Thymus (tissue), 14 donors: ENCODE measurements at places on chromosomes 13 and 19.

DNA sequence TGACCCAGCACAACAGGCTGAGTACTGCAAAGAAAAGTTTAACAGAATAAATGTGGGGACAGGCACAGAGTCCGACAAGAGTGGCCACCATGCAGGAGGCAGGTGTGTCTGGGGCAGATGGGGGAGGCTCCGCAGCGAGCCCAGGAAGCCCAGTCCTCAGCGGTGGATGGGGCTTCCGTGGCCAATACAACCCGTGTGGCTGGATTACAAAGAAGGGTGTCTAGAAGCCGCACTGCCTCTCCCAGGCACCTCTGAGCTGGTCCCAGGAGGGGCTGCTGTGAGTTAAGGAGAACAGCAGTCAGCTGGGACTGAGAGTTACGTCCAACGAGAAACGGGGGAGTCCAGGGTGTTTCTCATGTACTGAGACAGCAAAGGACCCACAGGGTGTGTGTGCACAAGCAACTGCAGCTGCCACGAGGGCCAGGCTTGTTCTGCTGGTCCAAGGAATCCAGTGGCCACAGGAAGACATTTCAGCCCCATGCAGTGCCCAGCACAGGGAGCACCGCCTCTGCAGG lies 70.2 kb downstream of the SPACA7 start:
- no peak for DNase-seq

GRCh38 chr13:73987618-73988017 lies 146.6 kb downstream of the KLF12 start:
- no peak for DNase-seq

GRCh38 chr19:34960103-34960805 lies 3.8 kb downstream of the ZNF792 start:
- no peak for DNase-seq

DNA sequence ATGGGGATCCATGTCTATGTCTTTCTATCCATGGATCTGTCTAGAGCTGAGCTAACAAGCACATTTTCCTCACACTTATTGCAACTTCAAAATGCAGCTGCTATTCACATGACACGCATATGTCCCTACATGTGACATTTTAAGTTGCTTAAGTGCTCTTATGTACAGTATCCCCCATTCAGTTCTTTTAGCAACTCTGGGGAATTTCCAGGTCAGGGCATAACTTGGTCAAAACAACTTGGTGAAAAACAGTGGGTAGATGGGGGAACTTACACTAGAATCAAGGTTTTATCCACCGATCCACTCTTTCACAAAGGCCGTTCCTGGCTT lies 73.0 kb downstream of the COL4A1 start:
- no peak for DNase-seq

- DNase-seq, result no peak
Measured at GRCh38 chr13:109973279-109973678, 186.9 kb upstream of the IRS2 start.

DNA sequence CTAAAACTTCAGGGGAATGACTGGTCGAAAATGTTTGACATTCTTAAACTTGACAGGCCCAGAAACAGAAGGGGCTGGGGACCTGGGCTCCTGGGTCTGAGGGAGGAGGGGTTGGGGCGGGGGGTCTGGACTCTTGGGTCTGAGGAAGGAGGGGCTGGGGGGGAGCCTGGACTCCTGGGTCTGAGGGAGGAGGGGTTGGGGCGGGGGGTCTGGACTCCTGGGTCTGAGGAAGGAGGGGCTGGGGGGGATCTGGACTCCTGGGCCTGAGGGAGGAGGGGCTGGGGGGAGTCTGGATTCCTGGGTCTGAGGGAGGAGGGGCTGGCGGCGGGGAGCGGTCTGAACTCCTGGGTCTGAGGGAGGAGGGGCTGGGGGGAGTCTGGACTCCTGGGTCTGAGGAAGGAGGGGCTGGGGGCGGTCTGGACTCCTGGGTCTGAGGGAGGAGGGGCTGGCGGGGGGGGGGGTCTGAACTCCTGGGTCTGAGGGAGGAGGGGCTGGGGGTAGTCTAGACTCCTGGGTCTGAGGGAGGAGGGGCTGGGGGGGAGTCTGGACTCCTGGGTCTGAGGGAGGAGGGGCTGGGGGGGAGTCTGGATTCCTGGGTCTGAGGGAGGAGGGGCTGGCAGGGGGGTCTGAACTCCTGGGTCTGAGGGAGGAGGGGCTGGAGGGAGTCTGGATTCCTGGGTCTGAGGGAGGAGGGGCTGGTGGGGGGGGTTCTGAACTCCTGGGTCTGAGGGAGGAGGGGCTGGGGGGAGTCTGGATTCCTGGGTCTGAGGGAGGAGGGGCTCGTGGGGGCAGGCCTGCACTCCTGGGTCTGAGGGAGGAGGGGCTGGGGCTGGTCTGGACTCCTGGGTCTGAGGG lies 5.5 kb upstream of the KLK6 start:
- DNase-seq, result no peak

DNA sequence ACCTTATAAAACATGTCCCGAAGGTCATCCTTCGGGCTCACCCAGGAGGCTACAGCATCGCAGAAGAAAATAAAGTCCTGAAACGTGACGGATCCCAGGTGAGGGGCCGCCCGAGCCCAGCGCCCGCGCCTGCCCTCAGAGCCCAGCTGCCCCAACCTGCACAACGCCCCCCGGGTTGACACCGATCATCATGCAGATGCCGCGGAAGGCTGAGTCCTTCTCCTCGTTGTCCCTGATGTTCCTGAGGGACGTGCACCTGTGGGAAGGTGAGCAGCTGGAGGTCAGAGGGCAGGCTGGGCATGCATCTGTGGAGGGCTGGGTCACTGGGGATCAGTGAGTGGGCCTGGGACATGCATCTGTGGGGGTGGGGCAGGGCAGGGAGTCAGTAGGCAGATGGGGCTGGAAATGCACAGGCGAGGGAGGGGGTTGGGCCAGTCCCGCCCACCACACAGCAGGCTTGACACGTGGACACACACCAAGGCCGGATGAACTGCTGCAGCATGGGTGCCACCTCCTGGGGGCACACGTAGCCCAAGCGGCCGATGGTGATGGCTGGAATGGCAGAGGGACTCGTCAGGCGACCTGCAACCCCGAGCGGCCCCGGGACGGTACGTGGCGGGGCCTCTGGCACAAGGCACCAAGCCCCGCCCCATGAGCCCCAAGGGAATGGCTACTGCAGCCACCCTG lies 5.3 kb upstream of the FBXW9 start:
- no peak for DNase-seq

DNA sequence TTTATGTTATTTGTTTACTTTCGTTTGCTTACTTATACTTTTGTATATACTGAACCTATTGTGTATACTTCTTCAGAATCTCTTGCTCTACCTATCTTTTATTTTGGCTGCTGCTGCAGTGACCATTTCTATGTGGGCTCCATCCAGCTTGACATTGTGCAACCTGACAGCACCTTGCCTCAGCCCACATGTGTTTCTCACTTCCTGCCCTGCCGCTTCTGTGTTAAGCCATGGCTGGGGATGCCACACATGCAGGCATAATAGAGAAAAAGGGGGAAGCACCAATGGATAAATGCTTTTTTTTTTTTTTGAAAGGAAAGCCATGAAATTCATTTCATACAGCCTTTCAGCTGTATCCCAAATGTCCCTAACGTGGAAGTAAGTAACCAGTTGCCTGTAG lies 147.6 kb downstream of the RBM26 start:
- DNase-seq, result no peak

- no peak for DNase-seq
Measured at GRCh38 chr13:95652821-95653220, 8.3 kb upstream of the DZIP1 start.

DNA sequence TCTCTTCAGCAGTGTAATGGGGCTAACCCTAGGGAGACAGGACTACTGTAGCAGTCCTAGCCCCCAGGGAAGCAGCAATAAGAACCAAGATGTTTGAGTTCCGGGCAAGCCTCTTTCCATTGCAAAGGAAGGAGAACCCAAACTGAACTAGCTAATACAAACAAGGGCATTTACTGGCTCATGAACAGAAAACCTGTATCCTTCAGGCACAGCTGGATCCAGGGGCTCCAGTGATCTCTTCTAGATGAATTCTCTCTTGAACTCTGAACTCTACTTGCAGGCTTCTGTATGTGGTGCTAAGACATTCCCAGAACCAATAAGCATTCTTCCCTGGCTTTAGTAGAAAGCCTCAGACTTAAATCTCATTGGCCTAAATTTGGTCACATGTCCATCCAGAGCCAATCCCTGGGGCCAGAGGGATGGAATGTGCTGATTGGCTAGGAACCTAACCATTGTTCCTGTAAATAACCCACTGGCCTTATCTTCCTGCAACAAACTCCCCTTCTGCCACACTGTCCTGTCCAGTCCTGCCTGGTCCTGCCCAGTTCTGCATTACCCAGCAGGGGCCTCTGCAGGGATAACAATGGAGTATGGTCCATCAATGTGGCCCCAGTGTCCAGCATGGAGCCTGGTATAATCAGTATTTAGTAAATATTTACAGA lies 3.9 kb upstream of the PODNL1 start:
- DNase-seq, result no peak

GRCh38 chr19:7737215-7737614 lies 5.3 kb upstream of the CLEC4G start:
- no peak for DNase-seq

DNA sequence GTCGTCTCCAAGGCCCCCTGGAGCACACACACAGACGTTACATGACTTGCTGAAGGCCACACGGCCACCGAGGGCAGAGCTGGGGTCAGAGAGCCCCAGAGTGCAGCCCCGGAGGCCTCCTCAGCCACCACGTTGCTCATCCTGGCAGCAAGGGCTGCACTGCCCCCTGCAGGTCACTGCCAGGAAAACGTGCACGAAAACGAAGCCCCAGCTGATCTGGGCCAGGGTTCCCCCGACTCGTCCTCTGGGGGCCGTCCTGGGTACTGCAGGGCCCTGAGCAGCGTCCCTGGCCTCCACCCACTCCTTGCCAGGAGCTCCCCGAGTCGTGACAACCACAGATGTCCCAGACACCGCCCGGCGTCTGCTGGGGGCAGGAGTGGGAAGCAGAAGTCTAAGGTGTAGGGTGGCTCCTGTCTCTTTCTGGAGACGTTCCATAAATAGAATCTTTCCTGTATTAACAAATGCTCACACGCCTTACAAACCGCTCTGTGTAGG lies 3.4 kb downstream of the TPGS1 start:
- DNase-seq, result peak; percentile 88

- no peak for DNase-seq
Measured at GRCh38 chr19:47549261-47549862, 23.6 kb downstream of the ZNF541 start.

GRCh38 chr19:50932690-50933083 lies 20.2 kb downstream of the KLK5 start:
- no peak for DNase-seq

- DNase-seq, result no peak
Measured at GRCh38 chr13:46289260-46289955, 77.7 kb downstream of the LRRC63 start.

- DNase-seq, result peak; percentile 17
Measured at GRCh38 chr19:13262450-13262849, 112.2 kb downstream of the IER2 start.

- no peak for DNase-seq
Measured at GRCh38 chr13:104375614-104376013, 1309.4 kb upstream of the SLC10A2 start.

- DNase-seq, result no peak
Measured at GRCh38 chr13:100115693-100116254, 26.9 kb downstream of the PCCA start.

DNA sequence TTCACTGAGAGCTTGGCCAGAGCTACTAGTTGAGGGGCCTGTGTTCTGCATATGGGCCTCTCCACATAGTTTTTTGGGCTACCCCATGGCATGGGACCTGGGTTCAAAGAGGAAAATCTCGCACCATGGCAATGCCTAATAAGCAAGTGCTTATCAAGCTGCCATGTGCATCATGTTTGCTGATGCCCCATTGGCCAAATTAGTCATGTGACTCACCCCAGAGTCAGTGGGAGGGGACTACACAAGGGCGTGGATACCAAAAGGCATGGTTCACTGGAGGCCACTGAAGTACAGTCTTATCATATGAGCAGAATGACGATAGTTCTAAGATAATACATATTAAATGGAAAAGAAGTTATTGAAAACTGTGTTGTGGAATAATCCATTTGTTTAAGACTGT lies 214.8 kb downstream of the LMO7 start:
- DNase-seq, result no peak

DNA sequence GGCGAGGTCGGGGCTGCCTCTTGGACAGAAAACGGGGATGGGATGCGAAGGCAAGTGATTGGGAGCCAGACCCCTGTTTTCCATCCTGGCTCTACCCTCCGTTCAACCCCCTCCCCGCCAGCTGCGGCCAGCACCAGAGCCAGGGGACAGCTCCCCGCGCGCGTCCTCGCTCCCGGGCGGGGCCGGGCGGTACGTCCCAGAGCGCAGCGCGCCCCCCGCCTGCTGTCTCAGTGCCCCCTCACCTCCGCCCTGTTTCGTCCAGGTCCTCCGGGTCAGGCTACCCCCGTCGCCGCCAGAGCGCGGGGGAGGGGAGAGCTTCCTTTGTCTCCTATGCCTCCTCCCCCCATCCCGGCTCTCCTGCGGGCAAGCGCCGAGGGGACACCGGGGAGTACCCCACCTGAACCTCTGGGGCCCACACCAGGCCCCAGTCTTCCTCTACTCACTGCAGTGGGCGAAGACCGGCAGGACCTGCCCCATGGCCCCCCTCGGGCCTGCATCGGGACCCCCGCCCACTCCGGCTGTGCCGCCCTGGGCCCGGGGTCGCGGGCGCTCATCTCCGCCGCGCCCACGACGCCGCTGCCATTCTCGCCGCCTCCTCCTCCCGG lies 396 bp downstream of the RTN2 start:
- peak; percentile 60 for DNase-seq

DNA sequence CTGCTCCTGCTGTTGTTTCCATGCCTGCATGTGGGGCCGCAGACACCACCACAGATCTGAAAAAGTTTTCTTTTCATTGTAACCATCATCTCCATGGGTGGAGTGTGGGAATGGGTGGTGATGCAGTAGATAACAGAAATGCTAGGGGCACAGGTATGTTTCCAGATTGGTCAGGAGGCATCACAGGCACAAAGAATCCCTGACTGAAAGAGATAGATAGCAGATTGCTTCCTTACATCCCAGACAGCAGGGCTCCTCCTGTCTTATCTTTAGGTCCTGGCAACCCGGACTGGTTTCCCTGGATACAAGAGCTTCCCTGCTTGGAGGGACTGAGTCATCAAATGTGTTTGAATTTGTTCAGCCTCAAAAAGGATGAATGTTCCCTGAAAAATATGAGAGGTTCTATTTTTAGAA lies 1937.6 kb downstream of the PCDH9 start:
- no peak for DNase-seq

DNA sequence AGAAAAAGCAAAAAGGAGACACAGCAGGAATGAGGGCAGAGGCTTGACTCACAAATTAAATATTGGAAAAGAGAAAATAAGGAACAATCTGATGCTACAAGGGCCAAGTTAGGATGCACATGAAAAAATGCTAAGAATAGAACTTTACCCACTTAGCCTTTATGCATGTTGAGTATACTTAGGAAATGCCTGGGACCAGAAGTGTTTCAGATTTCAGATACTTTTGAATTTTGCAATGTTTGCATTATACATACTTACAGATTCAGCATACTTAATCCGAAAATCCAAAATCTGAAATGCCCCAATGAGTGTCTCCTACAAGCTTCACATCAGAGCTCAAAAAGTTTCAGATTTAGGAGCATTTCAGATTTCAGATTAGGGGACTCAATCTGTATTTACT lies 262.3 kb downstream of the ABCC4 start:
- no peak for DNase-seq
